Heart right ventricle (tissue), 16 donors: ENCODE measurements at places on chromosomes 12 and 14. TPM values are rescaled to one million over a fixed set of nuclear protein-coding genes. Genes with fewer than 3 reads are reported as not detected.

The STAB2 gene
- 0.45 TPM for total RNA-seq

The KRT2 gene
- not detected for total RNA-seq

The TAS2R7 gene
- total RNA-seq = not detected

The CDH24 gene
- 0.57 TPM for total RNA-seq

The CNTN1 gene
- 0.07 TPM for total RNA-seq

The POTEM gene
- not detected for total RNA-seq

The TSPAN19 gene
- total RNA-seq = 0.42 TPM

The DCAF4 gene
- total RNA-seq = 6.4 TPM

The STXBP6 gene
- total RNA-seq = 27.2 TPM

The GARIN6 gene
- not detected for total RNA-seq

The CELA1 gene
- not detected for total RNA-seq

The PLEKHH1 gene
- total RNA-seq = 1.7 TPM

The TSPAN11 gene
- total RNA-seq = 0.85 TPM

DNA sequence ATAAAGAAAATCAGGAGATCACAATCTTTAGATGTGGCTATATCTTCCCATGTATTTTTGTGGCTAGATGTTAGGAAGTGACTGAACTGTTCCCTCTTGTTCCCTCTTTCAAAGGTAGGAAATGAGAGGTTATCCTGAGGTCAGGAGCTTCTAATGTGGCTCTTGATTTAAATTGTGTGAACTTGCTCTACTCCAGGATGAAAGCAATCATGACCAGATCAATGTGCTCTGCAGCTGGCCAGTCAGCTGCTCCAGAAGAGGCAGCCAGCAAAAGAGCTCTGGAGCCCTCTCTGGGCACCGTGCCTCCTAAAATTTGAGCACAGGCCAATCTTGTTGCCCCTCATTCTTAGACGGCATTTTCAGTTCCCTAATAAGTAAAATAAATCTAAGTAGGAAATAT is 32.0 kb downstream of the CDK17 start:
- H3K36me3 ChIP-seq = no peaks in the 10 kb centered on the region
- DNase-seq = no peak
- H3K27me3 ChIP-seq = no peaks in the 10 kb centered on the region
- no peak overlapping the region for H3K4me3 ChIP-seq
- H3K4me1 ChIP-seq = peaks cover 84% of the 10 kb centered on the region

DNA sequence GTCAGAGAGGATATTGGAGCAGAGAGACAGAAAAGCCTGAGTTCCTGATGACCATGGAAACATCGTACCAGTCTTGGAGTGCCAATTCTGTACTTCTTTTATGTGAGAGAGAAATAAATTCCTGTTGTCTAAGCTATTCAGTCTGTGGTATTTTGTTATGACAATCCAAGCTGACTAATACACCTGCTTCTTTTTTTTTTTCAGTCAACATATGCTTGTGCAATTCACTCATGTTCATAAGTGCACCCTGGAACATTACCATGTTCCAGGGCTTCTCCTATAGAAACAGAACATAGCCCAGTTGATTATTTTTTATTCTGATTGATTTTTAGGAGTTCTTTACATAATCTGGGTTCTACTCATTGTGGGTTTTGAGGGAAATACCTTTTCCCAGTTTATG is 1.7 kb upstream of the CHPT1 start:
- H3K4me1 ChIP-seq = peaks cover 18% of the 10 kb centered on the region
- no peaks in the 10 kb centered on the region for H3K36me3 ChIP-seq
- no peak for DNase-seq
- H3K27me3 ChIP-seq = no peaks in the 10 kb centered on the region
- H3K4me3 ChIP-seq = no peak overlapping the region

DNA sequence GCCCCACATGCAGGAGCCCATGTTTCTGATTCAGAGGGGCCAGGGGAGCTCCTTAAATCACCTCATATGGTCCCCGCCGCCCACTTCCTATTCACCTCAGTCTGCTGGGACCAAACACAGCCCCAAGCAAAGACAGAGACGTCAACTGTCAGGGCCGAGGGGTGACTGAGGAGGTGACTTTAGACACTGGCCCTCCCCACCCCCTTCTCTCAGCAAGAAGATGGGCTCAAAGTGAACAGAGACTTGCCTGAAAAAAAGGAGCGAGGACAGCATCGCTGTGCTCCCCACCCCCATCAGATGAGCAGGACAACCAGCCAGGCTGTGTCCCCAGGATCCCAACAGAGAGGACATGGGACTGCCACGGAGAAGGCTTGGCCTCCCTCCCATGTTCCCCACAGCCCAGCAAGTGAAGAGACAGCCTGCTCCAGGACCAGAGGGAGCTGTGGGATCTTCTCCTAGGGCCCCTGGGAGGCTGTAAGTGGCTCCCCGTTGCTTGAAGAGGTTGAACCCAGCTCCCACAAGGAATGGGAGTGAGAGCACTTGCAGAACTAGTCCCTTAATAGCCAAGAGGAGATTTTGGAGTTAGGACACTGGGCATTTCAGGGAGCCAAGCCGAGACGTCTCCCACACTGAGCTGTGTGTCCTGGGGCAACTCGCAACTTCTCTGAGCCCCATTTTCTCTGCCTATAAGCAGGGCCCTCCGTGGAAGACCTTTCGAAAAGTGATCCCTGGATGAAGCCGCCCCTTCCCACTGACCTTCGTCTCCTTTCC is 1.3 kb upstream of the KRT79 start:
- no peak overlapping the region for H3K4me3 ChIP-seq
- no peak overlapping the region for H3K27ac ChIP-seq
- H3K36me3 ChIP-seq = no peaks in the 10 kb centered on the region
- peaks cover 49% of the 10 kb centered on the region for H3K27me3 ChIP-seq

DNA sequence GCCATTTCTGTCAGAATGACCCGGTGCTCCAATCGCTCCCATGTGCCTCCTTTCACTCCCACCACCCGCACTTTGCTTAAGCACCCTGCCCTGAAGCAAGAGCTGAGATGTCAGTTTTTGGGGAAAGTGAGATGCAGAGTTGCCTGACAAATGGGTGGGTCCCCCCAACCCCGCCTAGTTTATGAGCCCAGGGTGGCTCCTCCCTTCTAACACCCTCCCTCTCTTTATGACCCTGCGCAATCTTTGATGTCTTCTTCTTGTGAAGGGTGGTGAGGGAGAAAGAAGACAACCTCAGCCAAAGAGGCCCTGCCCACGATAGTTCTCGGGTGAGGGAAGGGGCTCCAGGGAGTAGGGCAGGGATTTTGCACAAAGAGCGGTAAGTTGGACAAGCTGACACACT is 89.5 kb upstream of the HOXC13 start:
- peaks cover 83% of the 10 kb centered on the region for H3K27me3 ChIP-seq
- H3K4me3 ChIP-seq = no peak overlapping the region
- H3K36me3 ChIP-seq = no peaks in the 10 kb centered on the region
- no peaks in the 10 kb centered on the region for H3K4me1 ChIP-seq
- H3K27ac ChIP-seq = no peak overlapping the region
- DNase-seq = no peak

- no peak for DNase-seq
- H3K27me3 ChIP-seq = no peaks in the 10 kb centered on the region
- H3K4me3 ChIP-seq = no peak overlapping the region
- H3K36me3 ChIP-seq = no peaks in the 10 kb centered on the region
- H3K27ac ChIP-seq = no peak overlapping the region
- peaks cover 14% of the 10 kb centered on the region for H3K4me1 ChIP-seq
Observed at GRCh38 chr14:99531251-99532096, 50.3 kb downstream of the CCNK start.

DNA sequence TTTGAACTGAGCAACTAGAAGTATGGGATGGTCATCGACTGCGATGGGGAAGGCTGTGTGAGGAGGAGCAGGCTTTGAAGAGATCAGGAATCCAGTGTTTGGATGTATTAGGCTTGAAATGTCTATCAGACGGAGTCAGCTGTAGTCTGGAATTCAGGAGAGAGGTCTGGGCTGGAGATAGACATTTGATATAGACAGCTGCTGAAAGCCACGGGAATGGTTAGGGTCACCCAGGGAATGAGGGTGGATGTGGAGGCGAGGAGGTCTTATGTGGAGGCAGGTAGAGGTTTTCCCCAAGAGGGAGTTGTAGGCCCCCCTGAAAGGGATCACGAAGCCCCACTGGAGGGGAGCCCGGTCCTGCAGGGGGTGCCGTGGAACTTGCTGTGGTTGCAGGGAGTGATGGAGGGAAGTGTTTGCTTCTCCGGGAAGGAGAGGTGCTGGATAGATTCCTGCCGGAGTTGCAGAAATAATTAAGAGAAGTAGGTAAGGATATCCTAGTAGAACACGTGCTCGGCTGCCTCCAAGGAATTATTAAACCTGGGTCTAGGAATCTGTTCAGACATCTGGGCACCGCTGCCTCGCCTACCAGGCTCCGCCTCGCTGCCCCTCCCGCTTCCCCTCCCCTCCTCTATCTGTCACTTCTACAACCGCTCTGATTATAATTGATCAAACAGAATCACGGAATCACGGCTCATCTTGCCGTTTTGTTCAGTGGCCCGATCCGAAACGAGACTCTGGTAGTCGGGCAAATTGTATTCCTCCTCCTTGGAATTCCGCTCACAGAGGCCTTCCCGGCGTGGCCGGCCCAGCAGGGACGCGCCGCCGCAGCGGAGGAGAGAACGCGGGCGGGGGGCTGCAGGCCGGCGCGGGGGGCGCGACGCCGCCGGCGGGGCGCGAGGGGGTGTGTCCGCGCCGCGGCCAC is 826 bp upstream of the CACNA1C start:
- no peaks in the 10 kb centered on the region for H3K36me3 ChIP-seq
- peak overlapping the region; percentile 9 for H3K27ac ChIP-seq
- no peak for DNase-seq
- H3K27me3 ChIP-seq = no peaks in the 10 kb centered on the region
- peaks cover 43% of the 10 kb centered on the region for H3K4me1 ChIP-seq
- peak overlapping the region; percentile 57 for H3K4me3 ChIP-seq

DNA sequence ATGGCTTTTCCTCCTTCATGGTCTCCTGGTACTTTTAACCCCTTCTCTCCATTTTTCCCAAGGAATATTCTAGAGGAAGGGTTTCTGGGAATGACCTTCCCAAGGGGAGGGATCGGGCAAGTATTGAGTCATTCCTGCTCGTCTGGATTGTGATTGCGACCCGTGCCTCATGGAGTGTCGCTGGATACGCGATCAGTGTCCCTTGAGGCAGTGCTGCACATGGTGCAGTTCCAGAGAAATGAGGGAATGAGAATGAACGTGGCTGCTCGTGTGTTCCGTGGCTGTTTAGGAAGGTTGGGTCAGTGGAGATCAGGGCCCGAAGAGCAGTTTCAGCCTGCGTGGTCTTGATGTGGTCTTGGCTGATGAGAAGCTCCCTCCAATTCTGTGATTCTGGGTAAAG is 234.4 kb downstream of the CACNA1C start:
- peaks cover 95% of the 10 kb centered on the region for H3K4me1 ChIP-seq
- no peak overlapping the region for H3K4me3 ChIP-seq
- DNase-seq = no peak
- H3K27me3 ChIP-seq = no peaks in the 10 kb centered on the region
- H3K27ac ChIP-seq = peak overlapping the region; percentile 62
- no peaks in the 10 kb centered on the region for H3K36me3 ChIP-seq

GRCh38 chr12:19039515-19039914 is 90.0 kb upstream of the PLEKHA5 start:
- no peak for DNase-seq
- peaks cover 6% of the 10 kb centered on the region for H3K4me1 ChIP-seq
- no peaks in the 10 kb centered on the region for H3K27me3 ChIP-seq
- no peaks in the 10 kb centered on the region for H3K36me3 ChIP-seq

- no peak overlapping the region for H3K27ac ChIP-seq
- H3K4me1 ChIP-seq = no peaks in the 10 kb centered on the region
- H3K36me3 ChIP-seq = no peaks in the 10 kb centered on the region
- DNase-seq = no peak
- H3K4me3 ChIP-seq = no peak overlapping the region
Observed at GRCh38 chr14:46571970-46572369, 79.6 kb downstream of the RPL10L start.

DNA sequence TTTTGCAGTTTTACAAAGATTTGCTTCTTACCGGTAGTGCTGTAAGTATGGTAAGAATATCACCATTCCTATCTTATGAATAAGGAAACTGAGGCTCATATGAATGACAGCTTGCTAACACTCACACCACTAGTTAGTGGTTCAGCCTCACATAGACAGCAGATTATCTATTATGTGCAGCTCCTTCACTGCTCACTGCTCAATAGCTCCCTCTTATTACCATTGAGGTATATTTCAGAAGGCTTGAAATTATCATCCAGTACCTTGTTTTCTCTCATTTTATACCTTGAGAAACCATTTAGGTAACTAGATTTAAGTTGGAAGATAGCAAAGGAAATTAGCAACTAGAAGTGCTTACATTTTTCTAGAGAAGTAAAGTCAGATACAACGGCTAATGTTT is 15.5 kb downstream of the RIC8B start:
- no peak overlapping the region for H3K27ac ChIP-seq
- no peaks in the 10 kb centered on the region for H3K4me1 ChIP-seq
- H3K27me3 ChIP-seq = no peaks in the 10 kb centered on the region

GRCh38 chr14:99820702-99821331 is 27.6 kb downstream of the EML1 start:
- H3K4me1 ChIP-seq = peaks cover 21% of the 10 kb centered on the region
- no peak for DNase-seq
- no peaks in the 10 kb centered on the region for H3K36me3 ChIP-seq
- H3K27me3 ChIP-seq = no peaks in the 10 kb centered on the region
- no peak overlapping the region for H3K4me3 ChIP-seq
- no peak overlapping the region for H3K27ac ChIP-seq

- no peak for DNase-seq
- no peaks in the 10 kb centered on the region for H3K36me3 ChIP-seq
- no peak overlapping the region for H3K4me3 ChIP-seq
- H3K27ac ChIP-seq = no peak overlapping the region
Observed at GRCh38 chr12:113137861-113138783, 2.6 kb upstream of the RASAL1 start.
